ENCODE measurements at places on chromosomes 7 and 10.

- peak; percentile 26 for DNase-seq
Observed at GRCh38 chr10:48306870-48307710, 613 bp downstream of the MAPK8 start.

DNA sequence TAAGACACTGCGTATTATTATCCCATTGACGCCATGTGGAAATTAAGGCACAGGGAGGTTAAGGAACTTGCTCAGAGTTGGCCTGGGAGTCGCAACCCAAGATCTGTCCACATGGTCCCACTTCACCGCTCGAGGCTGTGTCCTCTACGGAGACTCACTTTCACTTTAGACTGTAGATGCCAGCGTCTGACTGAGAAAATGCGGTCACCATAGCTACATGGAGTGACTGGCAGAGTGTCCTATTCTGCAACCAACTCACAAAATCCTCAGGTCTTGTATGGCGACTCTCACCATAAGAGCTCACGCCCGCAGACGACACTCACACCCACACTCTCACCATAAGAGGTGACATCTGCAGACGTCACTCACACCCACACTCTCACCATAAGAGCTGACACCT is 257.9 kb downstream of the PTPRN2 start:
- DNase-seq, result no peak

DNA sequence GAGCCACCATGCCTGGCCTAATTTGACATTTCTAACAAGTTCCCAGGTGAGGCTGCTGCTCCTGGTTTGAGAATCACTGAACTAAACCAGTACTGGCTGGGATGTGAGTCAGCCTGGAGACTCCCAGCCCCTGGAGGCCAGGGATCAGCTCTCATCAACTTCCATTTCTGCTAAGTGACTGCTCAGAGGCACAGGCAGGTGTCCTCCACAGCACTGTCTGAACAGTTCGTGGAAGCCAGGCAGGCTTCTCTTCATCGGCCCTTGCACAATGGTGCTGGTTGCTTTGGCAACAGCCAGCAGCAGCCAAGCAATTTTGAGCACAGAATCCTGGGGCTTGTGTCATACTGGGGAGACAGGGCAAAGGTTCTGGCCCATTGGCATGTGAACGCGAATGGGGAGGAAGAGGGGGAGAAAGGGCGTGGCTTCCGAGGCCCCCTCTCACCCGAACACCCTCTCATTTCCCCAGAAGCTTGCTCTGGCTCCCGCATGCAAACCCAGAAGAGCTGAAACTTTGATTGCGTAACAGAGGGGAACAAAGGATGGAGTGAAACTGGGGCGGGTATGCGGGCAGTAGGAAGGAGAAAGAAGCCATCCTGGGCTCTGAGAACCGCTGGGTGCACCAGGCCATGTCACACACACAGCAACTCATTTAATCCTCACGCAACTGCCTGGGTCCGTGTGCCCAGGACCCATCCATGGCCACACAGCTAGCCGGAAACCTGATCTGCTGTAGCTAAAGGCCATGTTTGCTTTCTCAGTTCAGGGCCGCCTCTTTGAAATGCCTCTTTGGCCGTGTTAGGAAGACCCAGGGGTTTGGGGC is 9.0 kb upstream of the POR start:
- DNase-seq, result no peak

- DNase-seq, result no peak
Observed at GRCh38 chr7:144534655-144535395, 131.3 kb upstream of the NOBOX start.

- DNase-seq, result no peak
Observed at GRCh38 chr10:112753961-112754411, 196.1 kb upstream of the TCF7L2 start.

- no peak for DNase-seq
Observed at GRCh38 chr10:118986815-118987790, 42.4 kb upstream of the NANOS1 start.

- no peak for DNase-seq
Observed at GRCh38 chr7:74092964-74093471, 9.4 kb downstream of the LIMK1 start.

GRCh38 chr7:367351-367901 is 77.5 kb downstream of the FOXL3 start:
- DNase-seq, result no peak

DNA sequence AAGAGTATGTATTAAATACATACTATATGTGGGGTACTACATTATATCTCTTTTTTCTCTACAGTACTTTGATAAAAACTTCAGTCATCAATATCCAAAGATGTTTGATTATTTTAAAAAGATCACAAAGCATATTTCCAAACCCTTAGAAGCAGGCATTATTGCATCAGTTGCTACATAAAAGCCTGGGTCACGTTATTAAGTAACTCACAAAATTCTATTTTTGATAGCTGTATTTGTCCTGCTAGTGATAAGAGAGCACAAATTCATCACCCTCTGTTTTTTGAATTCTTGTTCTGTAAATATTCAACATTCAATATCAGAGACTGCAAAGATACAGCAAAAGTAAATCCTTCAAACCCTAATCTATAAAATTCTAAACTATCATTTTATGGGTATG is 30.0 kb downstream of the A1CF start:
- DNase-seq, result no peak

DNA sequence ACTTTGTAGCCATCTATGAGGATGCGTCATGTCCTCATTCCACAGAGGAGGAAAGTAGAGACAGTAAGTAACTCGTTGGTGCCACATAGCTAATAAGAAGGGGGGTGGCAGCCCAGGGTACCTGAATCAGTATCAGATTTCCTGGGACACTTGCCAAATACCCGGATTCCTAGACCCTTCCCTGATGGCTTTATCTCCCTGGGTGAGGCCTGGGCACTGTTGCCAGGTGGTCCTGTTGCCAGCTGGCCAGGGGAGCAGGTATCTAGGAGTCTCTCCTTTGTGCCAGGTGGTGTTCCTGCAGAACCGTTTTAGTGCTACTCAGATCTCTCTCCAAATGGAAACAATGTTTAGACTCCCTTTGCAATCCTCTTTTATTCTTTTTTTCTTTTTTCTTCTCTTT is 12.7 kb downstream of the SLC29A3 start:
- no peak for DNase-seq

GRCh38 chr7:125358551-125359167 is 429.0 kb upstream of the POT1 start:
- no peak for DNase-seq

DNA sequence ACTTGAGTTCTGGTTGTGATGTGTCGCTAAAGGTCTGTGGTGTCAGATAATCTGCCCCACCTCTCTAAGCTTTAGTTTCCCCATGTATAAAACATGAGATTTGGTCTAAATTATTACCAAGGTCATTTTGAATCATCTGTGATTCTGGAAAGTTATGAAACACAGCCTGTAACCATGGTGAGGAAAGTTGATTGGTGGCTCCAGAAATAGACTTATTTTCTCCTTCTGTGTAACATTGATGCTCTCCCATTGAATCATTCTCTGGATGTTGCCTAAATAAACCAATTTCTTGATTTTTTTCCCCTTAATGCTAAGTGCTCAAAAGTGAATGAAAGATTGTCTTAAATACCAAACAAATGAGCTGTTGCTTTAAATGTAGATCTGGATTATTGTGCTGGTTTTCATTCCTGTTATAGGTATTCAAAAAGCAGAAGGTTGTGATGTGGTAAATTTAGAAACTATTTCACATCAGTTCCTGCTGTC is 30.0 kb upstream of the PCGF5 start:
- DNase-seq, result no peak

GRCh38 chr7:485188-486081 is 34.2 kb downstream of the PDGFA start:
- DNase-seq, result no peak

GRCh38 chr7:134078991-134079390 is 48.1 kb upstream of the LRGUK start:
- no peak for DNase-seq

- DNase-seq, result no peak
Observed at GRCh38 chr10:20956843-20957242, 59.7 kb upstream of the NEBL start.

DNA sequence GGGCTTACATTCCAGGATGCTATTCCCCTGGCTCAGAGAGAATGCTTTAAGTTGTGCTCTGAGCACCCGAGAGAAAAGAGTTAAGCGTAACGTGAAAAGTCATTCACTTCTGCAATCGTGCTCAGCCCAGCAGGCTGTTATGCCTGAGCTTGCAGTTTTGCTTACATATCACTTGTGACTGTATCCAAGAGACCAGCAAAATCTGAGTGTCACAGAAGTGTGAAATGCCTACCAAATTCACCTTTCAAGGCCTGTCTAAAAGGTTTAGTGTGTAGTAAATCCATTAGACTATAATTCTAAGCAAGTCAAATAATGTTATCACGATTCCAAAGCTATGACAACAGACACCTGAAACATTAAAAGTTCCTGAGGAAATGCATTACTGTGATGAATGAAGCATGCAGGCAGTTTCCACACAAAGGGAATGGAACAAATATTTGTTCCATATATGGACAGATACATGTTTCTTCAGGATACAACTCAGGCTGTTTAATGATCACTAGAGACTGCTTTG is 20.1 kb downstream of the ITGB1 start:
- DNase-seq, result no peak

DNA sequence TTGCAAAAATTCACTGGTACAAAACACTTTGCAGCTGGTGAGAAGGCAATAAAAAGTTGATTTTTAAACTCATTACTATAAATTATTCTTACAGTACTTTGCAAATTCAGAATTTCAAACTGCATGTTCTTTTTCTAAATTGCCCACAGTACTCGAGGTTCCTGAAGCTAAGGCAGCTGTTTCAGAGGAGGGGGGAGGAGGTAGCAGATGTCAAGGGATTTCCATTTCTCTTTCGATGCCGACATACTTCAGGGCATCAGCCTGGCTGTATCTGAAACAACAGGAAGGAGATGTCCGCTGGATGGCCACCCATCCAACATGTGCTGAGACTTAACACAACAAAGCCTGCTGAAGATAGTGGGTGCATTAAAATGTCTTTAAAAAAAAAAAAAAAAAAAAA is 76.7 kb downstream of the EZH2 start:
- no peak for DNase-seq

DNA sequence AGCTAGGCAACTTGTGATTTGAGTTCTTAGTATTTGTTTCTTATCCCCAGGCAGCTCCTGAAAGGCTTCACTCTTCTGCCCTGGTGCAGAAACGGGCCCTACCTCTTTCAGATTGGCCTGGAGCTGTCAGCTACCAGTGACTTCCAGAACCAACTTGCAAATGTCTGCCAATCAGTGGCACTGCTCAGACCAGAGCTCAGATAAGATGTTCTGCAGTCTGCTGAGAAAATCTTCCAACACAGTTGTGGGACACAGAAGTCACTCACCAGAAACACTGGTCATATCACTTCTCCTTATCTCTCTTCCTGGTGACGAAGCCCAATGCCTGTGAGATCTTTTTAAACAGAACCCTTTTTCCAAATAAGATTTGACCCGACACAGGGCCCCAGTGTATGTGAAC is 81.9 kb upstream of the DUSP5 start:
- DNase-seq, result no peak

- DNase-seq, result peak; percentile 42
Observed at GRCh38 chr10:130109796-130110245, 809 bp downstream of the C10orf143 start.

DNA sequence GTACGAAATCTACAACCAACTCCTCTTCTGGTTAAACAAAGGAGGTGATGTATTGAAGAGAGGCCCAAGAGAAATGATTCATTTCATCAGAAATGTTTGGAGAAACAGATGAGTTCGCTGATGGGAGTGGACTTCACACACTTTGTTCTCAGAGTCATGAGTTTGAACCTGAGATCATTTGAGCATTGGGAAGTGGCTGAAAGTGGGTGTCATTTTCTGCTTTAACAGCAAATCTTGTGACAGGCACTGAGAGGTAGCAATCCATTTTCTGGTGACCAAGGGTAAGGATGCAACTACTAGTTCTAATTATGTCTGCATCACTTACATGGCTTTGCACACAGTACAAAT is 51.4 kb downstream of the RBM20 start:
- no peak for DNase-seq

- DNase-seq, result no peak
Observed at GRCh38 chr7:44538093-44538797, 2.9 kb downstream of the NPC1L1 start.

- no peak for DNase-seq
Observed at GRCh38 chr7:50531928-50532327, 33.3 kb downstream of the DDC start.

DNA sequence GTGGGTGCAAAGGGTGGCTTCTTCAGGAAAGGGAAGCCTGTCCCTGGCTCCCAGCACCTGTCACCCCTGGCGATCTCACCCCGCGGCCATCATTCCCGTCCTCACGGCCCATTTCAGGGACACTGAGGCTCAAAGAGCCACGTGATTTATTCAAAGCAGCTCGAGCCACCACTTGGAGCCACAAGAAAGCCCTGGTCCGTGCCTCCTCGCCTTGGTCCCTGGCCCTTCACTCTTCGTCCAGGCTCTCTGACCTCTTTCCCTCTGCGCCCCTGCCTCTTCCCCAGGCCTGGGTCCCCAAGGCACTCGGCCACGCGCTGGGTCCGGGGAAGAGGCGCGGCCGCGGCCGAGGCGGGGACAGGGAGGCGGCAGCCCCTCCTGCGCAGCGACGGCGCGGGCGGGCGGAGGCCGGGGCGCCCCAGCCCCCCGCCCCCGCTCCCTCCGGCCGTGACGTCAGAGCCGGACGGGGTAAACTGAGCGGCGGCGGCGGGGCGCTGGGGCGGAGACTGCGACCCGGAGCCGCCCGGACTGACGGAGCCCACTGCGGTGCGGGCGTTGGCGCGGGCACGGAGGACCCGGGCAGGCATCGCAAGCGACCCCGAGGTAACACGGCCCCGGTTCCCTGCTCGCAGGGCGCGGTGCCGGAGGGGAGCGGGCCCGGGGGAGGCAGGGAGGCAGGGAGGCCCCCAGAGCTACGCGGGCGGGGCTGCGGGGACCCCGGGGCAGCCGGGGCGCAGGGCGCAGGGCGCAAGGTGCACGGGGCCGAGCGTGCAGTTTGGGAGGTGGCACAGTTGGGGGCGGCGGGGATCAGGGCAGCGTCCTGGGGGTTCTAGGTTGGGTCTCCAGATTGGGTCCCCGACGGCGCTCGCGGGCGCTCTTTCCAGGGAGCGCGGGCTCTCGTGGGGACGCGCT is at the start of gene SLC18A2:
TSS of gene SLC18A2 (plus strand) at position 494 of the 909 bp plus-strand sequence. CDS start 580 bp downstream, outside the sequence.
- no peak for DNase-seq

GRCh38 chr10:1373287-1373686 is 317.1 kb downstream of the WDR37 start:
- DNase-seq, result no peak

Measured in stimulated activated CD4-positive, alpha-beta T cell treated with anti-CD3 and anti-CD28 coated beads, TNF-alpha, amount 100 ng/mL, for 24 hours (primary cell).